ENCODE measurements at places on chromosomes 6 and 20.

GRCh38 chr6:55227862-55228261 lies 53.5 kb downstream of the HCRTR2 start:
- no peak for DNase-seq

GRCh38 chr20:51738877-51739447 lies 29.2 kb downstream of the ATP9A start:
- no peak for DNase-seq

DNA sequence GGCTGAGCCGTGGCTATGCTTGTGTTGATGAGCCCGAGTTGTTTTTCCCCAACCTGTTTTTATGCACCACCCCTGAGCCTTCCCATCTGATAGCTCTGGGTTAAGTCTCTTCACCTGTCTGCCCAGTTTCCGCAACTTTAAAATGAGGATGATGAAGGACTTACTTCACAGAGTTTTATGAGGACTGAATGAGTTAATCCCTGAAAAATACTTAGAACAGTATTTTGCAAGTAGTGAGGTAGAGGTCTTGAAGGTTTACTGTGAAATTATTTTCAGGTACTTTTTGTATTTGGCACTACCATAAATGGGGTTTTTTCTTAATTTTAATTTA lies 3.2 kb downstream of the MTG2 start:
- DNase-seq = no peak

DNA sequence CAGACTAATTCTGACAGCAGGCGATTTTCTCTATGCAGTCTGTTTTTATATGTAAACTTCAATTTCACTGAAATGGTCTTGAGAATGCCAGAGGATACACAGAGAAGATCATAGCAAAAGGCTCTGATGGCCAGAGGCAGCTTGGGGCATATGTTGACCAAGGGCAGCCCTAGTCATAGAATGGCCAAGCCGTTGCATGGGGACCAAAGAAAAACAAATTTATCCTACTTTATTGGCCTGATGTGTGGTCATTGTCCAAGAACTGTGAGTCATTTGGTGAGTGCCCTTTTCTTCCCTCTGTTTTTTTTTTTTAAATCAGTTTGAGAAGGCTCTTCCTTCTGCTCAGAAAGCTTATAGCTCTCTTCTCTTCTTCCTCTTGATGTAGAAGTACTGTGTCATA lies 5.8 kb downstream of the HDGFL1 start:
- no peak for DNase-seq

- DNase-seq = no peak
These were observed 113.1 kb downstream of the SOBP start for GRCh38 chr6:107603006-107603370.

DNA sequence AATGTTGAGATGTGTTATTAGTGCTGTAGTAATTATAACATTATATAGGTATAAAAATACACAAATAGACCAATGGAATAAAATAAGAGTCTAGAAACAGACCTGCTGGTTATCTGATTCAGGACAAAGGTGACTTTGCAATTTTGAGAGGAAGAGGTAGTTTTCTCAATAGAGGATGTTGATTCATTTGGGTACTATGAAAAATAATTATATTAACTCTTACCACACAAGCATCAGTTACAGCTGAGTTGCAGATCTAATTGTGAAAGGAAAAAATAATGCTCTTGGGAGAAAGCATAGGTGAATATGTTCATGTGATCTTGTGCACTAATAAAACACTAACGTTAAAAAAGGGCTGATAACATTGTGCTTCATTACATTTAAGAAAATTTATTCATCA lies 103.0 kb downstream of the BCKDHB start:
- no peak for DNase-seq

DNA sequence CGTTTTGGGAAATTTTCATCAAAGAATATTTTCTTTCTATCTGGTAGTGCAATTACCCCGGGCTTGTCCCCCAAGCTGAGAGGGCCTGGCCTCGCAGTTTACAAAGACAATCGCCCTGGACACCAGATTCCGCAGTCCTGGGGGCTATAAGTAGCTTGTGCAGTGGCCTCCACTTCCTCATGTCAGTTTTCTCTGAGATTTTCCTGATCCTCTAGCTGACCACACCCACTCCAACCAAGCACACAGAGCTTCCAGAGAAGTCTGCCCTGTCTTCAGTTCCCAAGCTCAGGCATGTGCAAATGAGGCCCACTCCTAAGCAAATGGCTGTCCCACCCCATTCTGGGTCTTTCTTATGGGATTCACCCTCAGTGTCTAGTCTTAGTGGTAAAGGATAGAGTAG lies 245.3 kb downstream of the MAFB start:
- no peak for DNase-seq

DNA sequence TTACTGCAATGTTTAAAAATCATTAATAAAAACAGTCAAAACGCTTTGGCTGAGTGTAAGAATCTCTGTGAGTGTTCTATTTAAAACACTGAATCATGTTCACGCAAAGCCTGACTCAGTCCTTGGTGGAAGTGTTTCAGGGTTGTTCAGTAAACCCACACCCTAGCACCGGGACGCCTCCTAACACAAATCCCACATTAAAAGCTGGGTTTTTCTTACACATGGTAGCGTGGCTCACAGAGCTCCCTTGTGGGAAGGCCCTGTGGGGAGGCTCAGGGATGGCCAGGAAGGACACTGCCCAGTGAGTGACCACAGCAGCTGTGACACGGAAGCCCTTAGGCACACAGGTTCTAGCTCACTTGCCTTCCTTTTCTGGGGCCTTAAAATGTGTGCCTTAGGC lies 80.2 kb downstream of the GMPR start:
- no peak for DNase-seq
